ENCODE measurements at places on chromosomes 2 and 18.

DNA sequence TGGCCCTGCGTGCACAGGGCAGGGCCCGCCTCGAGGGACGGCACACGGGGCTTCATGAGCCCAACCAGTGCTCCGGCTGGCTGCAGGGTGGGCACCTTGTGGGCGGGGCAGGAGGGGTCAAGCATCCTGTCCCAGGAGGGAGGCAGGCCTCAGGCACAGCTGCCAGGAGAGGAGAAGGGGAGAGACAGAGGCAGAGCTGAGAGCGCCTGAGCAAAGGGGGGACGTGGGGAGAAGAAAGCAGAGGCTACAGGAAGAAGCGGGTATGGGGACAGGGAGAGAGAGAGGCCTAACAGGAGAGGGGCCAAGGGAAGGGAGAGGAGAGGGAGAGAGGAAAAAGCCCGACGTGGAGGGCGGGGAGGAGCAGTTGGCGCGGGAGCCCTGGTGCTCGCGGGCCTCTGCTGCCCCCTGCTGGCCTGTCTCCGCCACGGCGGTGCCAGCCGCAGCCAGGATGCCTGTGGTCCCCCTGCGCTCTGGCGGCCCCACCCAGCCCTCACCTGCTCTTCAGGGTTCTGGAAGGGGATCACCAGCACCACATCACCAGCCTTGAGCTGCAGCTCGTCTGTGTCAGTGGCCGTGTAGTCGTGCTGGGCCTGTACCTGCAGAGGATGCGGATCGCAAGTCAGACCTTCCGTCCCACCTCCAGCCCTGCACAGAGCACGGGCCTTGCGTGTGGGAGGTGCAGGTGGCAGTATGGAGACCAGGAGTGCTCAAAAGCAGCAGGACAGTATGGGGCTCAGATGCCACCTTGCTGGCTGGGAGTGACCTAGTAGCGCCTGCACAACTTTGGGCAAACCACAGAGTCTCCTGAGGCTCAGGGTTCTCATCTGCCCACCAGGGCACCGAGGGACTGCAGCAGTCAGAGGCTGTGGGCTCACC is 56.8 kb downstream of the BIN1 start:
- DNase-seq: peak; percentile 69
- no peak overlapping the region for H3K27ac ChIP-seq
- H3K4me1 ChIP-seq: peaks cover 16% of the 10 kb centered on the region

GRCh38 chr2:127121353-127121752 is 14.4 kb upstream of the BIN1 start:
- no peaks in the 10 kb centered on the region for H3K27me3 ChIP-seq
- no peak overlapping the region for H3K4me3 ChIP-seq
- no peak overlapping the region for H3K27ac ChIP-seq
- H3K4me1 ChIP-seq: peaks cover 12% of the 10 kb centered on the region
- DNase-seq: no peak

GRCh38 chr2:58206785-58207184 is 34.3 kb downstream of the FANCL start:
- peaks cover 16% of the 10 kb centered on the region for H3K36me3 ChIP-seq
- H3K4me1 ChIP-seq: no peaks in the 10 kb centered on the region
- no peaks in the 10 kb centered on the region for H3K27me3 ChIP-seq
- no peak for DNase-seq
- H3K4me3 ChIP-seq: no peak overlapping the region

GRCh38 chr2:130762031-130762909 is 6.9 kb downstream of the AMER3 start:
- H3K36me3 ChIP-seq: no peaks in the 10 kb centered on the region
- H3K27me3 ChIP-seq: peaks cover 33% of the 10 kb centered on the region
- H3K27ac ChIP-seq: no peak overlapping the region
- H3K4me1 ChIP-seq: no peaks in the 10 kb centered on the region

DNA sequence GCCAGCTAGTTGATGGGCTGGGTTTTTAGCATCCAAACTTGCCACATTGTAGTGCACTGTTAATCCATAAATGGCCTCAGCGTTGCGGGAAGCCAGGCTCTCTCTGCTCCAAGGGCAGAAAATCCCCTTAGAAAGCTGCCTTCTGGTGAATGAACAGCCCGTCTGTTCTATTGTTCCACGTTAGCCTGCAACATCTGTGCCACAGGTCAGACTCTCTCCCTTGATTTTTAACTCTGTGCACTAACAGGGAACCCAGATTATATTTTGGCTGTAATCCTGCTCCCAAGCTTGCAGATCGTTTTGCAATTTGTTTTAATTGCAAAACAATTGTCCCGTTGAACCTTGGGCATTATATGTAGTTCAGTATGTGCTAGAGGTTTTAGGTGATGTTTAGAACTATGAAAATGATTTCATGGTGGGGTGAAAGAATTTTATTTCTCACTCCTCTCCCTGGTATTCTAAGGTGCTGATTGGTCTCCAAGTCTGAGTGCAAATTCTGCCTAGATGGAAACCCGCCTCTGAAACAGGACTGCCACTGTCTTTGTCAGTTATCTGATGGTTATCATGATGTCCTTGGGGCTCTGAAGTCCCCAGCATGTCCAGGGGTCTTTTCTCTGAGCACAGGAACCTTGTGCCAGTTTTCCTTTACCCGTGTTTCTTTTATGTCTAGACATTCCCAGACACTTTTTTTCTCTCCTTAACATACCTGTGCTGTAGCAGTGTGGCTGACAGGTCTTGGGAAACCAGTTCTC is 106.6 kb downstream of the MAP4K4 start:
- H3K27me3 ChIP-seq: no peaks in the 10 kb centered on the region
- no peaks in the 10 kb centered on the region for H3K36me3 ChIP-seq
- no peak for DNase-seq
- no peak overlapping the region for H3K4me3 ChIP-seq
- H3K4me1 ChIP-seq: peaks cover 48% of the 10 kb centered on the region

All from suprapubic skin (tissue), 4 donors.